ENCODE measurements at places on chromosomes 6 and 20.

- no peak for DNase-seq
Observed at GRCh38 chr6:146903451-146903850, 300.8 kb upstream of the STXBP5 start.

DNA sequence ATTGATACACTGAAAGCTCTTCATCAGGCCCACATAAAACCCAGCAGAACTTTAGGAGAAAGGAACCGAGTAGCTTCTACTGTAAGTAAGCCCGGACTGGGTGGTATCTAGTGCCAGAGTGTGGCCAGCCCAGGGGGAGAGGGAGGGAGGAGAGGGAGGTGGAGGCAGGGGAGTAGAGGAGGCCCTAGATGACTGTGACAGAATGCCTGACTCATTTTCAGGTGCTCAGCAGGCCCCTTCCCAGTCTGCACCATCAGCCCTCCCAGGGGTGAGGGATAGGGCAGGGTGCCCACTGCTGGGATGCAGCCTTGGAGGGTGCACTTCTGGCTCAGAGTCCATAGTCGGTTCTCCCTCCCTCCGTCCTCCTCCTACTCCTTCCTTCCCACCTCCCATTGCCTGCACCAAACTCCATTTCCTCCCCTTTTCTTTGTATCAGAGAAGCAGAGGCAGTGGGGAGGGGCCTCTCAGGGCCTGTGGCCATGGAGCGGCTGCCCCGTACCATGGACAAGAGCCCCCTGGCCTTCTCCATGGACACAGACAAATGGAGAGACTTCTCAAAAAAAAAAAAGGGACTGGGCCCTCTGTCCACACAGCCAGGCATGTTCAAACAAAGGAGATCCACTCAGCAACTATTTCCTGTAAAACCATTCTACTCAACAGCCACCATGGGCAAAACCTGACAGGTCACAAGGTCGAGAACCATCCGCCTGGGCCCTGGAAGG is 184.9 kb upstream of the SNX9 start:
- no peak for DNase-seq

DNA sequence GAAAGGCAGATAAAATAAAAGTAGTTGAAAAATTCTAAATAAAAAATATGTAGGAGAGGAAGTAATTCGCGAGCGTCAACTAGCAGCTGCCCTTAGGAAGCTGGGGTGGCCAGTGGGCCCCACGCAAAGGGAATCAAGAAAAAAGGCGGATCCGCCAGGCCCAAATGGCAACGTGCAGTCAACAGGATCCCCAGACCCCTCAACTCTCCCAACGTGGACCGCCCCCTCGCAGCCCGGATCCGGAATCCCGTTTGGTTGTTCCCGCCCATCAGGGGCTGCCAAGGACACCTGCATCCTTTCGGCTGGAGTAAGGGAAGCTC is 296 bp downstream of the DZANK1 start:
- DNase-seq = no peak

- DNase-seq = no peak
Observed at GRCh38 chr6:36847152-36847551, 7.9 kb upstream of the CPNE5 start.

Measured in HEK293T (cell line).